ENCODE measurements at places on chromosomes 7 and 10.

DNA sequence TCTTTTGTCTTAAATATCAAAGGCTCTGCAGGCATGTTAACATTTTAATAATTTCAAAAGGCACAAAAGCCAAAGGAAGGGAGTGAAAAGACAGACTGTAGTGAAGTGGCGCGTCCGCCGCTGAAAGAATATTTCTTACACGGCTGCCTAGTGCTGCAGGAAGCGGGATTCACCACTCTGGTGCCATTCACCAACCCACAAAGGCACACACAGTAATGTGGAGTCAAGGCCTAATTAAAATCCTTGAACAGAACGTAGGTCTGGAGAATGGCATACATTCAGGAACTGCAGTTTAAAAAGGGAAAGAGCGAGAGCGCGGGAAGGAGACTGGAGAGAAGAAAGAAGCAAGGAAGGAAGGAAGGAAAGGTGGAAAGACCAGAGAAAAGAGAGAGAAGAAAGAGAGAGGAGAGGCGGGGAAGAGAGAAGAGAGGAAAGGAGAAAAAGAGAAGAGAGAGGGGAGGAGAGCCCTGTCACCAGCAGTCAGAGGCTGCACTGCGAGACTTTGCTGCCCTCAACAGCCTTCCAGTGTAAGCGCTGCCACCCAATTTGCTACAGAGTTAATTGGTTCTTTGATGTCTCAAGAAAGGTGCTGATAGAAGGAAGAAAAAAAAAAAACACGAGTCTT is 554.0 kb downstream of the MDFIC start:
- DNase-seq, result no peak

DNA sequence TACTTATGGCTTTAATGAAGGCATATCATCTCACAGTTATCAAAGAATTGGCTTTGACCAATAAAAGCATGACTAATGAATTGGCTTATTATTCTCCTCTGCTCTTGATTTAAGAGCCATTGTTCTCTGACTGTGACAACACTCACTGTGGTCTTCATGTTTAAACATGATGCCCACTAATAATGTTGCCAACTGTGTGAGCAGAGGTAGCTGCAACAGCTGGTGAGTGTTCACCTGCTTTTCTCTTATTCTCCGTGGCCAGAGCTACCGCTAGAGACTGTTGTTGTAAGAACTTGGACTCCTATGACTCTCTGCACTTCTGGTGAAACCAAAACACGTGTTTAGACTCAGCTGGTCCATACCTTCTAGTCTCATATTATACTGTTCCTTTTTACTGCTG is 335.9 kb downstream of the XPNPEP1 start:
- no peak for DNase-seq

GRCh38 chr10:30466445-30466844 is 32.5 kb downstream of the MAP3K8 start:
- DNase-seq, result no peak

DNA sequence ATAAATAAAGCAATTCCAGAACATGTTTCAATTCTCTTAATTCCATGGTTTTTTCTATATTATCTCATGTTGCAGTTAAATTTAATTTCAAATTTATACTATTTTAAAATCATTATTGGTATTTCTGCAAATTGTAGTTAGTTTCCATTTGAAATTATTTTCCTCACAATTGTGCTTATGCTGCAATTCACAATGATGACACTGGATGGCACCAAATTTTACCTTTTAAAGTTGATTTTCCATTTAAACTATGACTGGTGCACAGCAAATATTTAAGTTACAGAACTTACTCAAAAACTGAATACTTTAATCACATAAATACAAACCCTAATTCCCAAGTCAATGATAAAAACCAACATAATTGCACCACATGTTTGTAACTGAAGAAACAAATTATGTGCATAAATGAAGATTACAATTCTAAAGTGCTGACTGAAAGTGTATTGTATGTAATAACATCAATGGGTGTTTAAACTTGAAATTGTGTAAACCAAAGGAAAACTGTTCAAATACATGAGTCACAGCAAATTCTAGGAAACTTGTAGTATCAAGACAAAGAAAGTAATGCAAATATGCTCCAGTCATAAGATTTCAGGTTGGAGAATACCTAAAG is 75.3 kb upstream of the AASS start:
- no peak for DNase-seq

- no peak for DNase-seq
Observed at GRCh38 chr10:86281396-86281795, 85.2 kb downstream of the GRID1 start.

GRCh38 chr7:44636041-44636584 is 29.7 kb downstream of the OGDH start:
- no peak for DNase-seq

DNA sequence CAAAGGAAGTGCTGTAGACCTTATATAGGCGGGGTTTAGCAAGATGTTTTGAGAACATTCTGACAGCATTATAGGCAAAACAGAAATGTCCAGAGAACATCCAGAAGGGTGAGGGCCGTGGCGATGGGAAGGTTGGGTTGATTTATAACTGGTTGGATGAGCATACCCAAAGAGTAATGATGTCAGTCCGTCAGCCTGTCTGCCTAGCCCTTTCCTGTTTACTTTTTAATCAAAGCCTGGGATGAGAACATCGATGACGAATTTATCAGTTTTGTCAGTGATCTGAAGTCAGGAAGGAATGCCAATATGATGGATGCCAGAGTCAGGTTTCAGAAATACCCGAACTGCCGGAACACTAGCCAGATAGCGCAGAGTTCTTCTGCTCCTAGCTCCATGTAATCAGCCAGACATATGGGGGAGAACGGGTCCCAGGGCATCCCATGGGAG is 33.8 kb upstream of the TRIM8 start:
- no peak for DNase-seq

Measured in stimulated activated CD8-positive, alpha-beta memory T cell treated with anti-CD3 and anti-CD28 coated beads, Interleukin-12 subunit alpha, Interleukin-12 subunit beta, amount 100 ng/mL, for 1 hour (primary cell).